ENCODE measurements at places on chromosomes 3 and 15.

DNA sequence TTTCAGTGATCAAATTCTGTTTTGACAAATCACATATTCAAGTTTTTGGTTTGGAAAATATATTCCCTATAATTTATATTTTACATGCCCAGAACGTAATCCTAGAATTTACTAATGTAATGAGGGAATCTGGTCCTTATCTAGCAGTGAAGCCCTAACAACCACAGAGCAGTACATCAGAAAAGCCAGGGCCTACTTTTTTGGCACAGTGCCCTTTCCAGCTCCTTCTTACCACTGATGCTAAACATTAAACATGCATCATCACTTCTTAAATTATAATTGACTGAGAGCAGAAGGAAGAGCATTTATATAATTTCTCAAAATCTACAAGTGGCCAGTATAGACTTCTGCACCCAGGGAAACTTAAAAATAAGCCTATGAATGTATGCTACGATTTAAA lies 66.7 kb downstream of the FBXL22 start:
- no peak for DNase-seq

- no peak for DNase-seq
Observed at GRCh38 chr3:160133757-160134156, 91.5 kb upstream of the C3orf80 start.

GRCh38 chr3:15339786-15340215 lies 7.4 kb upstream of the SH3BP5 start:
- no peak for DNase-seq

- DNase-seq = peak; percentile 44
Observed at GRCh38 chr15:63093486-63094205, 28.0 kb upstream of the LACTB start.

GRCh38 chr15:64146041-64146440 lies 5.5 kb upstream of the SNX22 start:
- DNase-seq = no peak

GRCh38 chr15:57302640-57303257 lies 73.6 kb upstream of the CGNL1 start:
- DNase-seq = no peak

- DNase-seq = no peak
Observed at GRCh38 chr3:4856136-4856535, 123.1 kb upstream of the BHLHE40 start.

GRCh38 chr15:31085359-31085758 lies 16.2 kb downstream of the TRPM1 start:
- DNase-seq = no peak
